ENCODE measurements at places on chromosomes 13 and 19.
A peak's percentile ranks its signal among the peaks of the same experiment; 100 is the strongest.

DNA sequence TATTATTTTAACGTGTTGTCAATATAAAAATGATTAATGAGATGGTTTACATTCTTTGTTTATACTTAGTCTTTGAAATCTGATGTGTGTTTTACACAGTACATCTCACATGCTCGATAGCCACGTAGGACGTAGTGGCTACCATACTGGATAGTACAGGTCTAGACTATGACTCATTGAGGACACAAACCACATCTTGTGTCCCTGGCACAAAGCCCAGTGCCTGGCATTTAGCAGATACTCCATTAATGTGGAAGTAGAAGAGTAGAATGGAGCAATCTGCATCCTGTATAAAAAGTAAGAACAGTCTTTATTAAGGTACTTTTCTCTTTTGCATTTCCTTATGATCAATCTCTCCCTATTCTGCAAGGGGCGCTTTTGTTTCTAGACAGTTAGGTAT is 49.0 kb upstream of the FRY start:
- no peak for DNase-seq

DNA sequence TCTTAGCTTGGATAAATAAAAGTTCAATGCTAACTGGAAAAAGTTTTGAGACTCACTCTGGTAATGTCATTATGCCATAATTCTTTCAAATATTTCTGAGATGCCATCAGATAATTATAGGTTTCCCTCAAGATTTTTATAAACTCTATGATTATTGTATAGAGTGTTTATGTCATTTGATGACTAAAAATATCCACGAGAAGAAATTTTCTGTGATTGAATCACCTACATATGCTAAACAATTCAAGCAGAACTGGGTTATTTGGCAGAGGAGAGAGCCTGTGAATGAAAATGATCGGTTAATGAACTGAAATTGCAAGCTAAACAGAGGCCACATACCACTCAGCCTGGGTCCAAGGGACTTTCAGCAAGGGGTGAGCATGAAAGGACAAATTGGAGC is 92.6 kb upstream of the TSC22D1 start:
- no peak for DNase-seq

GRCh38 chr13:110291286-110291685 is 15.7 kb downstream of the COL4A1 start:
- no peak for DNase-seq

DNA sequence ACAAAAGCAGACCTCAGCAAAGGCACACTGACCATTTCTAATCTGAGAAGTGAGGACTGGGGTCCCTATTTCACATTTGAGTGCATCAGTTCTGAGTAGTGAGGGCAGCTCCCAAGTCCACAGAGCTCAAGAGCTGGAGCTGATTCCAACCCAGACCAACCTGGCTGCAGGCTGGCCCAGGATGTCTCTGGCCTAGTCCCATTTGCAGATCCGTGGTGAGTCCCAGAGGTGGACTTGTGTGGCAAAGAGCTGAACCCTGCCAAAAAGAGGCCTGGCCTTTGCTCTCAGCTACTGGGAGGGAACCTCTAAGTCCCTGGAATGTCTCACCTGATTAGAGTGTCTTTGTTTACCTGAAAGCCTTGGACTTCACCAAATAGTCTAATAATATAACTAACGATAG is 14.6 kb downstream of the SIGLEC7 start:
- no peak for DNase-seq

GRCh38 chr19:1267477-1268225 is 1.5 kb upstream of the CIRBP start:
- DNase-seq: no peak

DNA sequence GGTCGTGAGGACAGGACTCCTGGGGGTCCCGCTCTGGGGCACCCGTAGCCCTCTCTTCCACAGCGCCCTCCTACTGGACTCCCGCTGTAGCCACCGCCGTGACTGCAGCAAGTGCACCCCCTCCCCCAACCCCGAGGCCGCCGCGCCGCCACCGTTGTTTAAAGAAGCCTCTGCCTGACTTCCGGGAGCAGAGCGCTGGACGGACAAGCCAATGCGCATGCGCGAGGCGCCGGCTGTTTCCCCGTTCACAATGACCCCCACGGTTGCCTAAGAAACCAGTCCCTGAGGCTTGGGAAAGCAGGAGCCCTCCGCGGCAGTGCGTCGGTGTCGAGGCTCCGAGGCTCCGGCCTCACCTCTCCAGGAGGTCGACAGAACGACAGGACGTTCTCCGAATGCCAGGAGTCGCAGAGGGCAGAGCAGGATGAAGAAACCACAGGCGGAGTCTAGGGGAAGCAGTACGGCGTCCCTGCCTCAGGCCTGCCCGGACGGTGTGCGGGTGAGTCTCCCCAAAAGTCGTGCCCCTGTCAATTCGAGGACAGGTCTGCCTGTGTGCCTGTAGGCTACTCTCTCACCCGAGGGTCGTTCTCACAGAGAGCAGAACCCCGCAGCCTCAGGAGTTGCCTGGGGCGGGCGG is 70.5 kb upstream of the ZNF420 start:
- DNase-seq: peak; percentile 2

DNA sequence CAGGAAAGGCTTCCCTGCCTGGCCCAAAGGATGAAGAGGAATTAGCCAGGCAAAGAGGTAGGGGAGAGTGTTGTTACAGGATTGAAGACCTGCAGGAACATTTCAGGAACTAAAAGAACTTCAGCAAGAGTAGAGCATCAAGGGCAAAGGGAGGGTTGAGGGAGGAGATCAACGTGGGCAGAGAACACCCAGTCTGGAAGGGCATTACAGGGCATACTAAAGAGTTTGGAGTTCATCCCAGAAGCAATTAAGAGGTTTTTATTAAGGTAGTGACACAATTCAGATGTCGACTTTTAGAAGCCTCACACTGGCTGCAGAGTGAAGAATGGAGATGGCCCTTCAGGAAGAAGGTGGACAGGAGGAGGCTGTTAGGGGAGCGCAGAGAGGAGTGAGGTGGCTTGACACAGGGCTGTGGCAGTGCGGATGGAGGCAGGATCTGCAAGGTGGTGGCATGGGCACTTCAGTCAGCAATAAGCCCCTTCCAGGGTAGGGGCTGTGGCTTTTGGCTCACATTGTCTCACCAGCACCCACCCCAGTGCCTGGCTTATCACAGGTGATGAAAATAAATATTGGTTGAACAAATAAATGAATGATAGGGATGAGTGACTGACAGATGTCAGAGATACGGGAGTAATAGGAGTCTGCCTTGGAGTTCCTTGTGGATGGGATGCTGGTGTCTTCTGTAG is 24.9 kb downstream of the TEX26 start:
- no peak for DNase-seq

GRCh38 chr13:114260814-114261213 is 20.6 kb upstream of the UPF3A start:
- DNase-seq: no peak

GRCh38 chr13:74449811-74450524 is 315.8 kb upstream of the KLF12 start:
- DNase-seq: no peak

DNA sequence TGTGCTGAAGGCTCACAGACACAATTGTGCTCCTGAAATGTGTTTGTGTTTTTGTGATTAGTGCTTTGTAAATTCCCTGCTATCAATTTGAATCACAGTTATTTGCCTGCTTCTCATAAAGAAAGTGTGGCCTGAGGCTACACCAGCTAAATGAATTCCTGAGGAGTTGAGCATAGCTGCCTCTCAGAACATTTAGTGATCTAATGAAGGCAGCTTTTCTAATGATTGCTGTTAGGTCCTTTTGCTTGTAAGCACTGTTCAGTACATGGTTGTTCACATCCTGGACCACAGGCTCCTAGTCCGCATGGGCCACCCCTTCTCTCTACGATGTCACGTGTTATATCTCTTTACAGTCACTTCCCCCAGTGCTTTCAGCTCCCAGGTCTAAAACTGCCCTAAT is 238.2 kb downstream of the B3GLCT start:
- DNase-seq: no peak

DNA sequence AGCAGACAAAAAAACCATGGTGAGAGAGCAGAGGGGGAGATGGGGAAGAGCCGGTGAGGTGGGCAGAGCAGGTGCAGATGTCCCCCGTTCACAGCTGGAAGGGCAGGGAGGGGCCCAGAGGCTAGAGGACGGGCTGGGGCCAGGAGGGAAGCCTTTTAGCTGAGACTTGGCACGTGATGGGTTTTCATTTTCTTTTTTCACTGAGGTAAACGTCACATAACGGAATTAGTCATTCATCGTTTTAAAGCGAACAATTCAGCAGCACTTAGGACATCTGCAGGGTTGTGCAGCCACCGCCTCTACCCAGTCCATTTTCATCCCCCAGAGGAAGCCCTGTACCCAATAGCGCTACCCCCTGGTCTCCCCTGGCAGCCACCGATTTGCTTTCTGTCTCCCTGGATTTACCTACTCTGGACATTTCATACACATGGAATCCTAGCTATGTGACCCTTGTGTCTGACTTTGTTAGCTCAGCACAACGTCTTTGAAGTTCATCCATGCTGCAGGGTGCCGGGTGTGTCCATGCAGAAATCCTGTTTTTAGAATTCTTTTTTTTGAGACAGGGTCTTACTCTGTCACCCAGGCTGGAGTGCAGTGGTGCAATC is 16.0 kb upstream of the EMC10 start:
- DNase-seq: no peak

GRCh38 chr19:29395111-29395733 is 130.6 kb upstream of the VSTM2B start:
- DNase-seq: no peak

DNA sequence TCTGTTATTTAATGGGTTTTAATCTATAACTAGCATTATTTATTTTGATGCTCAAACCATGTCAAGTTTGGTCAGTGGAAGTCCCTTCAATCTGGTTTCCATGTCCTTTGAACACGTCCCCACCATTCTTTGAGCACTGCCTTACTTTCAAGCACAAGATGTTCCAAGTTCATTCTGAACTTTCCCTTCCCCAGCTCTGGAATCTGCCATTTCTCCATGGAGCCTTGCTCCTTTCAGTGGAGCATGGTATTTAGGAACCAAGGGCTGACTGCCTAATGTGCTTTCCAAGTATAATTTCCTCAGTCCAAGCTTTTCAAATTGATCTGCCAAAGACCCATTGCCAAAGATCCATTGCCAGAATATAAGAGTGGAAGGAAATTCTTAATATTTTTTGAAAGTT is 1.1 kb upstream of the ZNF546 start:
- no peak for DNase-seq

GRCh38 chr13:100014621-100015020 is 33.0 kb downstream of the ZIC2 start:
- DNase-seq: no peak

DNA sequence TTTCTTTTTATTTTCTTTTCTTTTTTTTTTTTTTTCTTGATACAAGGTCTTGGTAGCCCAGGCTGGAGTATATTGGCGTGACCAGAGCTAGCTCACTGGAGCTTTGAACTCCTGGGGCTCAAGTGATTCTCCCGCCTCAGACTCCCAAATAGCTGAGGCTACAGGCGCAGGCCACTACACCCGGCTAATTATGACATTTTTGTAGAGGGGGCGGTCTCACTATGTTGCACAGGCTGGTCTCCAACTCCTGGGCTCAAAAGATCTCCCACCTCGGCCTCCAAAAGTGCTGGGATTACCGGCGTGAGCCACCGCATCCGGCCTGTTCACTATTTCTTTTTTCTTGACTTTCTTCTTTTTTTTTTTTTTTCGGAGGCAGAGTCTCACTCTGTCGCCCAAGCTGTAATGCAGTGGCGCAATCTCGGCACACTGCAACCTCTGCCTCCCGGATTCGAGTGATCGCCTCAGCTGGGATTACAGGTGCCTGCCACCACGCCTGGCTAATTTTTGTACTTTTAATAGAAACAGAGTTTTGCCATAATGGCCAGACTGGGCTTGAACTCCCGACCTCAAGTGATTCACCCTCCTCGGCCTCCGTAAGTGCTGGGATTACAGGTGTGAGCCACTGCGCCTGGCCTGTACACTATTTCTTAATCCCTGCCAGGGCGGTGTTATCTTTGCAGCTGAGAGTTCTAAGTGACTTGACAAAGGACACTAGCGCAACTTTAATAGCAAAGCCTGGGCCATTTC is 37.1 kb upstream of the LSM14A start:
- DNase-seq: no peak

GRCh38 chr13:94569615-94570014 is 26.3 kb downstream of the TGDS start:
- DNase-seq: no peak

DNA sequence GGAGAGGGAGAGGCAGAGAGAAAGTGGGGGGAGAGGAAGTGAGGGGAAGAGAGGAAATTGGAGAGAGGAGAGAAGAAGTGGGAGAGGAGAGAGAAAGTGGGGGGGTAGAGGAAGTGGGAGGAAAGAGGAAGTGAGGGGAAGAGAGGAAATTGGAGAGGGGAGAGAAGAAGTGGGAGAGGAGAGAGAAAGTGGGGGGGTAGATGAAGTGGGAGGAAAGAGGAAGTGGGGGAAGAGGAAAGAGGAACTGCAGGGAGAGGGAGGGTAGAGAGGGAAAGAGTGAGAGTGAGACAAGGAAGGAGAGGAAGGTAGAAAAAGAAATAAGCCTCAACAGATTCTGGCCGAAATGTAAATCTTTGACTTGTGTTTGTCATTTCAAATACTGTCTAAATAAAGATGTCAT is 146.6 kb downstream of the KLF12 start:
- no peak for DNase-seq

DNA sequence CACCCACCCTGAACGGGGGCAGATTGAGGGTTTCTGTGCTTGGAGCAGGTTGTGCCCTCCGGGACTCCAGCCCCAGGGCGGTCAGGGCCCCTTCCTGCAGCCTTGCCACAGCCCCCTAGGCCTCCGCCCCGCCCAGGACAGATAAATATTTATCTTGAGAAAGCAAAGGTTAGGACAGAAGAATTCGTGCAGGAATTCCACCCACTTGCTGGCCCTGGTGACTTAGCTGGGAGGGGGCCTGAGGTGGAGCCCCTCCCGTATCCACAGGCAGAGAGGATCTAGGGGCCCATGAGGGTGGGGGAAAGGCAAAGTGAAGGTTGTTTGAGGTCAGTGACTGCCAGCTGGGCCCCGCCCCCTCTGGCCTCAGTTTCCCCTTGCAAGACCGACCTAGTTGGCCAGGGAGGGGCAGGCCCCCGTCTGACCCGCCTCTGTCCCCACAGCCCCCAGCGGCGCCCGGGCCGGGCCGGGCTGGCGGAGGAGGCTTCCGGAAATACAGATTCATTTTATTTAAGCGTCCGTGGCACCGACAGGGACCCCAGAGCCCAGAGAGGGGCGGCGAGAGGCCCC is 5.2 kb downstream of the MIDN start:
- DNase-seq: no peak

DNA sequence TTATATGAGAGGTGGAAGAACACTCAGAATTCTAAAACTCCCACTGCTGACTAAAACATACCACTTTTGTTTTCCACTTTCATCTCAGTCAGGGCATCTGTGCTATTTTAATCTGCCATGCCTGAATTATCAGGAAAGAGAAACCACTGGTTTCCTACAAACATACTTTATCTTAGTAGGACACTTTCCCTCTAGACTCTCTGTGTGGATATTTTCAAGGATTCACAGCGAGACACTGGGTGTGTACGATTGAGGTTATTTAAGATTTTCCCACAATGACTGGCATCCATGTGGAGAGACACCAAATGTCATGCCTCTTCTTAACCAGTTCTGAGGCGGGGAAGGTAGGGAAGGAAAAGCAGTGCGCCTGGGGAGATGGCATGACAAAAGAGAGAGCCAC is 212.2 kb downstream of the ENOX1 start:
- DNase-seq: no peak

Measured in activated effector memory CD4-positive, alpha-beta T cell treated with Interleukin-2 at 50 U/mL for 16 hours (primary cell).